ENCODE measurements at places on chromosomes 1 and 21.
A peak's percentile ranks its signal among the peaks of the same experiment; 100 is the strongest.

DNA sequence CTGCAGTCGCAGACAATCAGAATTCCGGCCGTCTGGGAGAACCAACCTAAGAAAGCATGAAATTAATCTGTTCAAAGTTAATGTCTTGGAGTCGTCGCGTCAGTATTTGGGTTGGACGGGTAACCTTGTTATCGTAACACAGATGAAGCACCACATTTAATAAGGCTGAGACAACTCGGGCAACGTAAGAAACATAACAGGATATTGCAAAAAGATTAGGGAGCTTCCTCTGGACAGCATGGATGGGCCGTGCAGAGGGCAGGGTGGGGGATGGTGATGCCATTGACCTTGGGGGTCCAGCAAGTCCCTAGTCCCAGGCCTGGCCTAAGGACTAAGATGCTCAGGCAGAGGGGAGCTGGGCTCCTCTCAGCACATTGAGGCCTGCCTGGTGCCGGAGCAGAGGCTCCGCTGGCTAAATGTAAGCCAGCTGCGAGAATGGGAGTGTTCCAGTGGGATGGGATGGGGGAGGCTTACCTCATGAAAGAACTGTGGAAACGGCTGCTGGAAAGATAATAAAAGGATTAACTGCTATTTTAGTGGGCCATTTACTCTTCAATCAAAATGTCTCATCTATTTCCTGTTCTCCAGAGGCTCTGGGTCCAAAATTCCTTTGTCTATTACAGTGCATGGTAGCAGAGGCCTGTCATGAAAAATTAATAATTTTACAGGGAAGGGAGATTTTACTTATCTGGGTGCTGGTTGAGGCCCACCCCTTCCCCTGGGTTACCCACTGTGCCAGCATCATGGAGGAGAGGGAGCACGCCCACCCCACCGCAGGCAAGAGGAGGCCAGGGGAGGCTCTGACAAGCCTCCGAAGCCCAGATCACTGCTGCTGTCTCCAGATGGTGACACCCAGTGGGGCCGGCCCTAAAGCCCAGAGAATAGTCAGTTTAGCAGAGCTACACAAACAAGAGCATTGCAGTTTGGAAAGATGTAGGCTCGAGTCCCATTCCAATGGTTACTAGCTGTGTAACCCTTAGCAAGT lies 131.6 kb downstream of the DMRTB1 start:
- DNase-seq = no peak

DNA sequence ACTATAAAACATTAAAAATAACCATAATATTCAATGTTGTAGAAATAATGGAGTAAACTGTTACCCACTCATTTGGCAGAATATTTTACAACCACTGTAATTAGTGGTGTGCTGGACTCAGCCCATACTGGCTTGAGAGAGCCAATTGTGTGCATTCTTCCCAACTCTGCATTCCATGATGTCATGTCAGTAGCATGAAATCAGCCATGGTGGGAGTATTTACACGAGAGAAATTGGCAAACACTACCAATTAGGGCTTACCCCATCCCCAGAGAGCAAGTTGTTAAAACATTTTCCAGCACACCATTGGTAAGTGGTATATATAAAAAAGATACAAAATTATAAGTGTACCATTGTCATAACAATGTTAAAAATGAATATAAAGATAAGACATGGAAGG lies 19.1 kb upstream of the QSOX1 start:
- no peak for DNase-seq

GRCh38 chr1:160883581-160884513 lies 1.1 kb downstream of the ITLN1 start:
- no peak for DNase-seq

DNA sequence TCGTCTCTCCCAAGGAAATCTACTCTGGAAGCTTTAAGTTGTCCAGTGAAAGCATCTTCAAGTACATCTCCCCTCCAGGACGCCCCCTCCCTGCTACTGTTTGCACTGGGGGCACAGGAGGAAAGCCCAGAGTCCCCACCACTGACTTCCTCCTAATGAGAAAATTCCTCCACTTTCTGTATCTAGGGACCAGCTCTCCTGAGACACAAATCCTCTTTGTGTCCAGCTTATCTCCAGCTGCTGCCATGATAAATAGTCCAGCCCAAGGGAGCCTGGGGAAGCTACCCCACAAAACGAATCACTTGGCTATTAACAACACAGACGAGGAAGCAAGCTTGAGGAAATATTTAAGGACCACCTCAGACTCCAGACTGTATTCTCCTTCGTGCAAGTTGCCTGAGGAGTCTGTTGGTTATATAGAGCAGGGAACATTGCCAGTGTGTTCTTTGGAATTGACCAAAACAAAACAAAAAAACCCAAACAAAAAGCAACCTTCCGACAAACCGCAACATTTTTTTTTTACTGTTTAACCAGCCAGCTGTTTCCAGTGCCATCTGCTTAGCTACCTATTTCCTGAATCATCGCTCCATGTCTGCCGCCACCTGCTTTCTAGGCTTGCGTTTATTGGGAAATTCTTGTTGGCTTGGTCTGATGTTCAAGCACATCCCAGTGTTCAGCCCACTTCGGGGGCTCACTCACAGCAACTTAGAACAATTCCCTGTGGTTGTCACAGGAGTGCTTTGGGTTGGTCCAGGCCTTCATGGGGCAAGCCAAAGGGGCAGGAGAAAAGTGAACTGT lies 7.7 kb downstream of the C1orf226 start:
- DNase-seq = no peak

- DNase-seq = no peak
These were observed 160.2 kb downstream of the NTMT2 start for GRCh38 chr1:170305777-170306512.

DNA sequence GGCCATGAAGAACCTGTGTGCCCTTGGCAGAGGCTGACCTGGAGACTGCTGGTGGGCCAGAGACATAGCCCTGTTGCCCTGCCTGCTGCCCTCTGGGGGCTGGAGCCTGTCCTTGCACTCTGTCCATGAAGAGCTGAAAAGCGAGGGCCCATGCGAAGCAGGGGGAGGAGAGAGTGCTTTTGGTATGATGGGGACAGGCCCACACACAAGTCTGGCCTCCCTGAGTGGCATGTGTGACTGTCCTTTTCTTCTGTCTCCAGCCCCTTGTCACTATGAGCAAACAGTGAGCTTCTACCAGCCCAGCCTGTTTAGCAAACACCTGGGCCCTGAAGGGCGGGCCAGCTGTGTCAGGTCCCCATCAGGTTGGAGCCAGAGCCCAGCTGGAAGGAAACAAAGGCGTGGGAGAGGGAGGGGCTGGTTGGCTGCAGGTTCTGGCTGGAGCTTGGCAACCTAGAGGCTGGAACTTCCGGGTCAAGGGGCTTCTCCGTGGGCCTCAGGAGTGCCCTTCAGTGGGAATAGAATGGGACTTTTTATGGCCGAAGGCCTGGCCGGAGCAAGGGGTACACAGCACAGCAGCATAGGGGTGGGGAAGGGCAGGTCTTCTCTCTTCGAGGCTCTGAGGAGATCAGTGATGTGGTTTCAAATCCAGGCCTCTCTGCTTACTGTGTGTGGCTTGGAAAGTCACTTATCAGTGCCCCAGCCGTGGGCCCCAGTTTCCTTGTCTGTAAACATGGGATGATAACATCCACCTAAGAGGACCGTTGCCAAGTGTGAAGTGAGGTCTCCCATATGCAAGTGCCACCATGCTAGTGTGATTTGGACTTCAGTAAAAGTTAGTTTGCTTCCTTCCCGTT lies 14.3 kb downstream of the QSOX1 start:
- DNase-seq = peak; percentile 45

DNA sequence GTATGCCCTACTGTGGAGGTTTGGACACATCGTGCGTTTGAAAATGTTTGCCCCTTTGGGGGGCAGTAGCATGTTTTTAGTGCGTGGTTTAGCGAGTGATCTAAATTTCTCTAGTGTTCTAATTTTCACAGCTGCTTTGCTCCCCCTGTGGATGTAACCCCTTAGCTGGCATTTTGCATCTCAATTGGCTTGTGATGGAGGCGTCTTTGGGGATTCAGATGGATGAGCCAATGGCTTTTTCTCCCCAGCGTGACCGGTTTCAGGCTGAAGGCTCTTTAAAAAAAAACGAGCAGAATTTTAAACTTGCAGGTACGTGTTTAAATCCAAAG lies 836 bp downstream of the CDC7 start:
- peak; percentile 57 for DNase-seq

- DNase-seq = peak; percentile 47
These were observed 59.6 kb downstream of the LUZP1 start for GRCh38 chr1:23108918-23109533.

- DNase-seq = no peak
These were observed 12.4 kb upstream of the ZNF697 start for GRCh38 chr1:119660253-119661083.

- DNase-seq = no peak
These were observed 5.2 kb downstream of the MTARC1 start for GRCh38 chr1:220791956-220792355.

- DNase-seq = no peak
These were observed 60.0 kb downstream of the BACE2 start for GRCh38 chr21:41228006-41228370.

DNA sequence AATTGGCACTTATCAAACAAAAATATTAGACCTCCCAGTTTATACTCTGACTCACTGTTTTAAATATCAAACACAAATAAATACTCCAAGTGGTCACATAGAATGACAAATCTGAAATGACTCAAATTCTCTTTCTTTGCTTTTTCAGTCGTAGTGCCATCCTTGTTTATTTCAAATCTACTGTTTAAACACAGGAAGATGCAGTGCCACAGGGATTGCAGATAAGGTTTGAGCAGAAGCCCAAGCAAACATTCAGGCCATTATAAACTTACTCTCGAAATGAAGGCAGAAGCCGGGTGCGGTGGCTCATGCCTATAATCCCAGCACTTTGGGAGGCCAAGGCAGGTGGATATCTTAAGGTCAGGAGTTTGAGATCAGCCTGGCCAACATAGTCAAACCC lies 255.4 kb upstream of the PLXNA2 start:
- no peak for DNase-seq

GRCh38 chr1:222749927-222750326 lies 12.9 kb downstream of the FAM177B start:
- DNase-seq = no peak

DNA sequence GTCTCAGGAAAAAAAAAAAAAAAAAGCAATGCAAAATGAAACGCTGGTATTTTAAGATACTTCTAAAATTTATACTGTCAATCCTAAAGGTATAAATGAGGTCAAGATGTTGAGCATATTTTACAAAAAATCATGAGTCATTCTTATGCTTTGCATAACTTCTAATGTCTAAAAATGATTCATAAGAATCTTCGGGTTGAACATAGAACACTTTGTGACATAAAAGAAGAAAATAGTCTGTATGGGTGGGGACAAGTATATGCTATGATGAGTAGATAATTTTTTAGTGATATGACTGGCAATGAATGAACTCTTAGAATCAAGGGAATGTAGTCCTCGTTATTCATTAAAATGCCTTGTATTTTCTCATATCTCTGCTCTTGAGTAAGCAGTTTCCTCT lies 416.9 kb upstream of the USP24 start:
- no peak for DNase-seq

DNA sequence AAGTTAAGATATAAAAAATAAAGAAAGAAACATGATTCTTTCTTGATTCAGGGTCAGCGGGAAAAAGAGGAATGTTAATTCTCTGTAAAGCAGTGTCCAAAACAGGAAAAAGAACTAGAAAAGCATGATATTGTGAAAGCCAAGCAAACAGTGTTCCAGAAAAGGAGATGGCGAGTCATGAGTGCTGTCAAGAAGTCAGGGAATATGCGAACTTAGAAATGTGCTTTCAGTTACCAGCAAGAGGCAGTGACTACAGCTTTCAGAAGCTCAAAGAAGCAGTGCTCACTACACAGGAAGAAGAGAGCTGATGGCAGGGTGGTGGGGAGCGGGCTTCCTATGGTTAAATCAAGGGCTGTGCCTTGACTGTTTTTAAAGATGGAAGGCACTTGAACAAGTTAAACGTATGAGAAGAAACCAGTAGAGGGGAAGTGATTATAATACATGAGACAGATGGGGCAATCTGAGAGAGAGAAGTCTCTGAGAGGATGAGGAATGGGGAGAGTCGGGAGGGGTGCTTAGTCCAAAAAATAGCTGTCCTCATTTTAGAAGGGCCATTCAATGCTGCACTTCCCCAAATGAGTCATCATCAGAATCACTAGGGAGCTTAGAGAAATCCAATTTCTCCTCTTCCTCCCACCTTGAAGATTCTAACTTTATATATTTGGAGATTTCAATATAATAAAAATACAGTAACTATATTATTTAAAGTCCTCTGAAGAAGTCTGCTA lies 90.4 kb downstream of the KCNK1 start:
- no peak for DNase-seq

DNA sequence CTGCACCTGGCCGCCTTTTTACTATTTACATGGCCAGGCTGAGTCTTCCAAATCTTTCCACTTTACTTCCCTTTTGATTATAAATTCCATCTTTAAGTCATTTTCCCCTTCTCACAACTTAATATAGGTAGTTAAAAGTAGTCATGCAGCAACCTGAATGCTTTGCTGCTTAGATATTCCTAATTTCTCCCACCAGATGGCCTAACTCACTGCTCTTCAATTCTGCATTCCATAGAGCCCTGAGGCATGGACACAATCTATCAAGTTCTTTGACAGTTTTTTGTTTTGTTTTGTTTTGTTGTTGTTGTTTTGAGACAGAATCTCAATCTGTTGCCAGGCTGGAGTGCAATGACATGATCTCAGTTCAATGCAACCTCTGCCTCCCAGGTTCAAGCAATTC lies 21.7 kb upstream of the FAAH start:
- DNase-seq = no peak

DNA sequence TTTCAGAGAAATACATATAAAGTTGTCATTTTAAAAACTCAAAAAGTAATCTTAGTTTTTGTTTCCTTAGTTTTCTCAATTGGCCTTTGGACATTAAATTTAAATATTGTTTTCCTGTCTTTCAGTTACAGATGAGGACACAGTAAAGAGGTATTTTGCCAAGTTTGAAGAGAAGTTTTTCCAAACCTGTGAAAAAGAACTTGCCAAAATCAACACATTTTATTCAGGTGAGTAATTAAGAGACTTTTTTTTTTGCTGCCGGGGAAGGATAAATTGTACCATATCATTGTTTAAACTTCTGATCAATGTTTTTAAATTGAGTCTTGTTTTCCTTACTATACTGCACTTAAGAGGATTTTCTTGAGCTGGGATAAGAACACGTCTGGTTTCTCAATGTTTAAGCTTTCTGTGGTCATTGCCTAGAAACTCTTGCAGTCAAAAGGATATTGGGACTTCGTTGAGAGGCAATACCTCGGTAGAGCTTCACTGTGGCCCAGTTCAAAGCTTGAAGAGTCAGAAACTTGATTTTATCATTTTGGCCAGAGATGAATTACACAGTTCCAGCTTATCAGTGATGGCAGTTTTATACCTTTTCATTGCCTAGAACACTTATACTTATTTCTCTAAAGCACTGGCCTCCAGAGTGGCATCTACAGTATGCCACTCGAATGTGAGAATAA lies 124.9 kb upstream of the KIAA1614 start:
- no peak for DNase-seq

GRCh38 chr1:19209439-19209989 lies 552 bp downstream of the UBR4 start:
- DNase-seq = peak; percentile 79

Measured in activated CD4-positive, alpha-beta T cell treated with anti-CD3 and anti-CD28 coated beads, Interleukin-2, Interleukin-6, amounts not matched to agents 100 ng/mL and 50 ng/mL, durations not matched to agents 16 hours and 8 hours (primary cell).